ENCODE measurements at places on chromosomes 11 and 22.

GRCh38 chr11:102724904-102725500, at the start of gene MMP8:
Gene MMP8, minus strand, starts transcription at chr11:102724954. Its CDS starts 99 bp downstream, at chr11:102724855.
- no peak for DNase-seq

DNA sequence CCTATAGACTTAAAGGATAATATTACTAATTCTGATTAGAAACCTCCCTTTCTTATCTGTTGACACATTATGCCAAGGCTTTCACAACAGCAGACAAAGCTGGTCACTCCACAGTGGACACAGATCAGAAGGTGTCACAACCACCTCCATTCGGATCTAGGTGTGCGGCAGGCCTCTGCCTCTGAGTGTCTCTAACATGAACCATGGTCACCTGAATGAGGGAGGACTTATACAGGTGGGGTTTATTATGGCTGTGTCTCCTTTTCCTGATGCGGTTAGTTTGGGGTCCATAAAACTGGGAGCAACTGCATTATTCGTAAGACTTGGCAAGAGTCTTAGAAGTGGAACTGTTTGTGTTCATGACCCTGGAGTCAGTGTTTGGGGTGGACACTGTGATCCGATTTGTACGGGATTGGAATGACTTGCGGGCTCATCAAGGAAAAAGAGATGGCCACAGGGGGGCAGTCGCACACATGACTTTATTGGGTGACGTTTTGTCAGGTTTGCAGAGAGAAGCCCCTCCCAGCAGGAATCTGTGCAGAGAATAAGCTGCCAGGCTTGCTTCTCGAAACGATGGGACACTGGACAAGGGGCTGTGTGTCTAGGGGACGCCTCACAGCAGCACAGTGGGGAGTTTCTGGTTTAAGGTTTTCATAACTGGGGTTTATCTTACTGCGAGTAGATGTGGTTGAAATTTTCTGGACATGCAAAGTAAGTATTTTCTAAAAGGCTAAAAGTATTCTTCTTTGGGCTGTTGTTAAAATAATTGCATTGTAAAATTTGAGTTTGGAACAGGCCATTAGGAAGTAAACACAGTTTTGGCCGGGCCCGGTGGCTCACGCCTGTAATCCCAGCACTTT, 90.6 kb downstream of the GAB4 start:
- peak; percentile 40 for DNase-seq

DNA sequence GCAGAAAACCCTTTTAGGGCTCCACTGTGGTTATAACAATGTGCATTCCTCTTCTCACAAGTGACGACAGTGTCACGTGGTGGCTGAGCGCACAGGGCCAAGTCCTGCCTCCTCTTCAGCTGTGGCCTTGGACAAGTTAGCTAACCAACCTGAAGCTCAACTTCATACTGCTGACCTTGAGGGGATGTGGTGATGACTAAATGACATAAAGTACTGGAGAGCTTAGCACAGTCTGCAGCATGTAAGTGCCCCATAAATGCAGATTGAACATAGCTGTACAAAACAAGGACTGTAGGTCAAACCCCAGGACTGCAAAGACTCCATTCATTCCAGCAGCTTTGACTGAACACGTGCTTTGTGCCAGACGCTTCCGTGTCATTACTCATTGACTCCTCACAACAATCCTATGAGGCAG, 20.1 kb upstream of the MRGPRX2 start:
- DNase-seq: no peak

- no peak for DNase-seq
These were observed 65.3 kb downstream of the MCM5 start for GRCh38 chr22:35465109-35465701.
